ENCODE measurements at places on chromosomes 2 and 18.

GRCh38 chr2:44941551-44942234 is at the start of gene SIX3:
TSS of gene SIX3 (plus strand) at chr2:44941702. CDS start at chr2:44942105, 403 bp downstream.
- DNase-seq: peak; percentile 16

DNA sequence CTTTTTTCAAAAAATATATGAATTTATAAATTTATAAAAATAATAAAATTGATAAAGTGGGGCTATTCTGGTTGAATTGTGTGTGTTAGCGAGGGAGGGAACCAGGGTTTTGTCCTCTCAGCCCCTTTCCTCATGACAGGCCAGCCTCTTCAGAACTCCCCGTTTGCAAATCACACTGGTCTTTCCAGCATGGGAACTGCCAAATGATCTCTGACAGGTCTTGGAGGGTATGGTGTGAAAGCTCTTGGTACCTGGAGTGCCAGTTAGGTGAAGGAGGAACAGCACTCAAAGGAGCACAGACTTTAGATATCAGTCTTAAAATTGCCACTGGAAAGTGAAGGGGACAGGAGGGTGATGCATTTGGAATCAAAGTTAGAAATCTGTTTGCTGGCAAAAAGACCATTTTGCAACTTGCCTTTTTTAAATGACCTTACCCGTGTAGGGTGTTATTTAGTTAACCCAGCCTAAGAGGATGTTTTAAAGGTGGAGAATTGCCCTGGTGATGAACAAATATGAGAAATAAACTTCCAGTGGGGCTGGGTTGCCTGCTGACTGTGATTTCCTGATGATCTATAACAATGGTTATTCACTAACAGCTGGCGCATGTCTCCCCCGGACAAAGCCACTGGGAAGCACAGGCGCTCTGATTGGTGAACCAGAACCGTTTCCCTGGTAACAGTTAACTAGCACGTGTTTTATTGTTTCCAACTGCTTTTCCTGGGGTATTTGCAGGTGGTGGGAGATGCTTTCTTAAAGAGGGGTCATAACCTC is 85.3 kb upstream of the EFEMP1 start:
- DNase-seq: no peak

DNA sequence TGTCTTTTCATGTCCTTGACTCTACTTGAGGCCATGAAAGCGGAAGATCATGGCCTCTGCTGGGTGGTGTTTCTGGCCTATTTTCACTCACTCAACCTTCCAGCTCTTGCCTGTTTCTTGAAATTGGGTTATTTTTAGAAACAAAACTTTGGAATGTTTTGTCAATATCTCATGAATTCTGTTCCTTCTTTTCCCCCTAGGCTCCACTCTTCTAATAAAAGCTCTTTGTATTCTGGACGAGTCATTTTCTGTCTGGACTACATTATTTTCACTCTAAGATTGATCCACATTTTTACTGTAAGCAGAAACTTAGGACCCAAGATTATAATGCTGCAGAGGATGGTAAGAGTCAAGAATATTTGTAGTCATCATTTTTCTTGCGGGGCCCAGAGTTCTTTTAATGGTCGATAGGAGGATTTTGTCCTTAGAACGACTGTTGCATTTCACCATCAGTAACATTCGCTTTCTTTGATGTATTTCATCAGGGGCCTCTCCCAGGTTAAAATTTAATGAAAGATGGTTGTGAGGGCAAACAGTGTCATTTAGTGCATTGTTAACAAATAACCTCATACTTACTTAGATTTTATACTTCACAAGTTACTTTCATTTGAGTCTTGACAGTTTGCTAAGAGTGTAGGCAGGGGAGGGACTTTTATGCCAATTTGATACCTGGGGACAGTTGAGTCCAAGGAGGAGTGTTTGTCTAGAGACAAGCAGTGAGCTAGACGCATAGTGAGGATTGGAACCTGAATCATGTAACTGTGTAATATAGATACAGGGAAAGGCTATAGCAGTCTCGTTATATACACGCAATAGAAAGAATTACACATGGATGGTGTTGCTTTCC is 64.6 kb downstream of the TRPM8 start:
- DNase-seq: no peak

DNA sequence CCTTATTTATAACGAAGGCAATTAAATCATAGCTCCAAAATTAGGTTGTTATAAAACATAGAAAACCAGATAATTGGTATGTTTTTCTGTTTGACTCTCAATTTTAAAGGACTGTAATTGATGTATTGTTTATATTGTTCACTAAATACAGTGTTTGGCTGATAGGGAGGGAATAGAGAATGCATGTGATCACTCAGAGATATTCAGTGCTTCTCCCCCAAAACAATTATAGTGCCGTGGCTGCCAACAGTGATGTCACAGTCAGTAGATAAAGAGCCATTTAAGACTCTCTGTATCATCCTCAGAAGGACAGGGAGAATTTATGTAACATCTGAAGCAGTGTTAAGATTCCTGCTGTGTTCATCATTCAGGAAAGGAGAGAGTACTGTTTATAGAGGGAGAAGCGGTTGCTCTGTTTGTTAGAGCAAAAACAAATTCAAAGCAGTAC is 69.6 kb downstream of the PHLPP1 start:
- DNase-seq: no peak

All from thymus (tissue), 14 donors.